ENCODE measurements at places on chromosomes 4 and X.

- no peak for DNase-seq
These were observed 21.0 kb upstream of the EFNB1 start for GRCh38 chrX:68807818-68808217.

DNA sequence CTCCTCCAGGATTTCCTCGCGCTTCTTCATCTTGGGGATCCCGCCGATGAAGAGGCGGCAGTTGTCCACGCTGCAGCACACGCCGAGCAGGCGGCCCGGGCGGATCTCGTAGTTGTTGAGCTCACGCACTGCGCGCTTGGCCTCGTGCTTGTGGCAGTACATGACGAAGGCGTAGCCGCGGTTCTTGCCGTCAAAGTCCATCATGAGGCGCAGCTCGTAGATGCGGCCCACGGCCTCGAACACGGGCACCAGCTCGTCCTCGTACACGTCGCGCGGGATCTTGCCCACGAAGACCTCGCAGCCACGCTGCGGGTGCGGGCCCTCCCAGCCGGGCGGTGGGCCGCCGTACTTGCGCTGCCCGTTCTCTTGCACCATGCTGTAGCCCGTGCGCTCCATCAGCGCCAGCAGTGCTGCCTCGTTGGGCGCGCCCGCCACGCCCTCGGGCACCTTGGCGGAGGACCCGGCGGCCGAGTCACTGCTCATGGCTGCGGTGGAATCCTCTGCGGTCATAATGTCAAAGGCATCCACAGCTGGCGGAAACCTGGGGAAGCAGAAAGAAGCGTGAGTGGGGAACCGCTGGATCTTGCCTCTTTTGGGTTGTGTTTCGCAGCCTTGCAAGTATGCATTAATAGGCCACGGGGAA is 103.4 kb downstream of the CHRNA9 start:
- DNase-seq = no peak

- no peak for DNase-seq
These were observed 94.8 kb upstream of the LANCL3 start for GRCh38 chrX:37476571-37477170.

- no peak for DNase-seq
These were observed 1077.3 kb downstream of the RAPGEF2 start for GRCh38 chr4:160180211-160180610.

- no peak for DNase-seq
These were observed 37.4 kb upstream of the GRPEL1 start for GRCh38 chr4:7105276-7105675.

DNA sequence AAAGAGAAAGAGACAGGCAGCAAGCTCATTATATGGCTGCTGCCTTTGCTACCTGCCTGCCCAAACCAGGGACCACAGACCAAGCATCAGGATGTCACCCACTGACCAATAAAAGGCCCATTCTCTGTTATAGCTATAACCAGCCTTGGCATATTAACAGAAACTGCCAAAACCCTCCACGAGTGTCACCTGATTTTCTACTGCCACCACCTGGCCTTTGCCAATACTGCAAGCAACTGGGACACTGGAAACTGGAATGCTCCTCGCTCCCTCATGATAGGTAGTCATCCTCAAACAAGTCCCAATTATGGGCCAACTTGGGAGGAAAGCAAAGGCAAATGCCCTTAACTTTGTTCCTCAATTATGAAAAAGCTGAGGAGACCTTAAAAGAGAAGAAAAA is 76.0 kb downstream of the SPIN4 start:
- DNase-seq = peak; percentile 14

DNA sequence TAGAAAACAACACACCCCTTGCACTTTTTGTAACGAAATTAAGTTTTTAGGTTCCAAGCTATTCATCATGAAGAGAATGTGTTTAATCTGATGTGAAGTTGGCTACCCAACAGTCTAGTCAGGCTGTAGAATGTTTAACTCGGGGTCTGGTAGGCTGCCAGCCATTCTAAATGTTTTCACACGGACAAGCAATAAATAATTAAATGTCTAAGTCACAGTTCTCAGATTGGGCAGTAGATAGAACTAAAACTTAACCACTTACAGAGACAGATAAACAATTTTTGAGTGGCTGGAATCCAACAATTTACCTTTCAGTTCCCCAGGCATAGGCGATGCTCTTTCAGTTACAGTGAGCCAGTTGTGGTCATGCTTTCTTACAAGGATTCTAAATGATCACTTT is 66.5 kb downstream of the CHIC2 start:
- no peak for DNase-seq

- DNase-seq = no peak
These were observed 21.7 kb upstream of the DCLK2 start for GRCh38 chr4:150056569-150056968.

DNA sequence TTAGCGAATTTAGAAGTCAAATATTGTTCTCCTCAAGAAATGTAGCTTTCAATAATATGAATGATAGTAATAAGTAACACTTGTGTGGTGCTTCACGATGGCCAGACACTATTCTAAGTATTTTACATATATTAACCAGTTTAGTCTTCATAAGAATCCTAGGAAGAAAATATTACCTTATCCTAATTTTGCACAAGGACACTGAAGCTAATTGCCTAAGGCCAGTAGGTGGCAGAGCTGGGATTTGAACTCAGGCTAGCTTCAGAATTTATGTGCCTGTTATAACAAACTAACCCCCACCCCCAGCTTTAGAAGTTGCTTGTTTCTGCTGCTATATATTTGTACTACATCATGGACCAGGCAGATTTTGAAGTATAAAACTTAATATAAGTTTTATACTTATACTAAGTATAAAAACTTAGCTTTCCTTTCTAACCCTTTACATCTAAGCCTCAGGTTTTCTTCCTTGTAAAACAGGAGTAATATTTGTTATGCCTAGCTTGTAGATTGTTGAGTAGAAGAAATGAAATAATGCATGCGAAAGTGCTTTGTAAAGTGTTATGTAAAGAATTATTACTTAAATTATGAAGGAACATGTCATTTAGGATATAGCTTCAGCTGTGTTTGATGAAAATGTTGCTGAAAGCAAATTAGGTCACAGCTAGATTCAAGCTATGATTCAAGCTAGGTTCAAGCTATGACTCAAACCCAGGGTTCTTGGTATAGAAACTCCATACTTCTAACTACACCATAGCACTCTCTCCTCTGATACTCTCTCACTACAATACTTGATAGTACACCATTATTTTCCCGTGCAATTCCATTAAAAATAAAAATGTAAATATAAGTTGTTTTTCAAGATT is 4.2 kb upstream of the CDS1 start:
- no peak for DNase-seq

GRCh38 chrX:13470685-13470977 is 98.8 kb upstream of the EGFL6 start:
- DNase-seq = no peak

DNA sequence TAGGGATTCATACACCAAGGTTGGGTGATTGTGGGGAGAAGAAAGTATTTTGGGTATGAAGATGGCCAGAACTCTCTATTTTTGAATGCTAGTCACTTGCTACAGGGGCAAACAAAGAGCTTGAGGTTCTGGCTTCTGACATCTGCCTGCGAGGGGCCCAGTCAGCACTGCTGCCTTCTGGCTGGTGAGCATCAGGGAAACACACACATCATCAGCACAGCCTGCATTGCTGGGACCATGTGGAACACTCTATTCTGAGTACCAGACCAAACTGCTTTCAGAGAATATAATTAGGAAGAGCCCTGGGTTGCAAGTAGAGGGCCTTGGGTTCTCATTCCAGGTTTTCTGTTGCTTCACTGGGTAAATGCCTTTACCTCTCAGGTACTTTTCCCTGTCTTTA is 14.1 kb downstream of the TRPC5 start:
- no peak for DNase-seq

GRCh38 chr4:4575284-4576211 is 33.7 kb upstream of the STX18 start:
- DNase-seq = peak; percentile 73

- no peak for DNase-seq
These were observed 41.8 kb downstream of the RPS6KA3 start for GRCh38 chrX:20224814-20225487.

DNA sequence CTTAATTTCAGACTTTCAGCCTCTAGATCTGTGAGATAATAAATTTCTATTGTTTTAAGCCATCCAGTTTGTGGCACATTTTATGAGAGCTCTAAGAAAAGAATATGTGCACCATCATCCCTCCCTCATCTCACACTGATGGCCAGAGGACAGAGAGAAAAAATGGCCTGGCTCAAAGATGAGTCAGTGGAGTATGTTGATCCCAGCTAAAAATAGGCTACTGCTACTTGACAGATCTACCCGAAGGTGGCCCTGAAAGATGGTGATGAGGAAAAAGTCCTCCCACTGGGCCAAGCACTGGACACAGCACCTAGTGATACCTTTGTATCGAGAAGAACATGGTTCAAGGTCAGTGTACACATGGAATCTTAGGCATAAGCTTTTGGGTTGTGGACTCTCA is 38.2 kb upstream of the DCTD start:
- DNase-seq = no peak

DNA sequence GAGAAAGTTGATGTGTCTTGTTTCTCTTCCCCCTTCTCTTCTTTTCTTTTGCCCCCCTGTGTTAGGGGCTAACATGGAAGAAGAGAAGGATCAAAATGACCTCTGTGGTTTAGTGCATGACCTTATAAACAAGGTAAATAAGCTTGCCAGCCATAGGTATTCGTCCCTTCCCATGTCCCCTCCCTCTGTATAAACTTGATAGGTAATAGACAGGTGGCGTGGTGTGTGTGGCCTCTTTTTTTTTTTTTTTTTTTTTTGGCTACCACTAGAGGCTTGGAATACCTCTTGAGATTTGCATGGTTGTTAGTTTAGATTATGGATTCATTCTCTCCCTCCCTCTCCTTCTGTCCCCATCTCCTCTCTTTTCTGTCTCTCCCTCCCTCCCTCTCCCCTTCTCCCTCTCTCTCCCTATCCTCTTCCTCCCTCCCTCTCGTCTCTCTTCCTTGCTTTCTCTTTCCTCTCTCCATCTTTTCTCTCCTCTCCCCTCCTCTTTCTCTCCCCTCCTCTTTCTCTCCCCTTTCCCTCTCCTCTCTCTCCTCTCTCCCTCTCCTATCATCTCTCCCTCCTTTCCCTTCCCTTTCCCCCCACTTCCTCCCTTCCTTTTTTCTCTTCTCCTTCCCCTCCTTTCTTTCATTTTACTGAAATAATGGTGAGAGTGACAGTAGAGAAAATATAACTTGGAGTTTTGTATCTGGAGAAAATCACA is 134.4 kb downstream of the AFF1 start:
- no peak for DNase-seq

DNA sequence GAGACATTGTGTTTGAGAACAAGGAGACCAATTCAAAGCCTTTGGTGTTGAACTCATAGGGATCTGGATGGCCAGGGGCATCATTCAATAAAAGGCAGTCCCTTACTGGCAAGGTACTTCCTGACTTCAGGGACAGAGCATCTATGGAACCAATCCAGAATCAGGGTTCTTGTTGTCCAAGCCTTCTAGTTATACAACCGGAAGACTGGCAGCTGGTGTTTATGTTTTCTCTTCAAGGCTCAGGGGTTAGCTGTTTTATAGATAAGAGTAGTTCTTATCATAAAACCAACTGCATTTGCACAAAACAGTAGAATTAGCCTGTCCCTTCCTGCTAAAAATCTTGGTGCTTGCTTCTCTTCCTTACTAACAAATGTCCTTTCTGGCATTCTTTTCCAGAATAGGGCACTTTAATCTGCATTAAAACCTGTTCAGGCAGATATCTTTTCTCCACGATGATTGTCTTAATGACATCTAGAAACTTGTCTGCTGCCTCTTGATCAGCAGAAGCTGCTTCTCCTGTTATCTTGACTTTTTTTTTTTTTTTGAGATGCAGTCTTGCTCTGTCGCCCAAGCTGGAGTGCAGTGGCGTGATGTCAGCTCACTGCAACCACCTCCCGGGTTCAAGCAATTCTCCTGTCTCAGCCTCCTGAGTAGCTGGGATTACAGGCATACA is 38.4 kb upstream of the ARHGEF6 start:
- DNase-seq = no peak

- DNase-seq = no peak
These were observed 13.9 kb upstream of the PLAC8 start for GRCh38 chr4:83128240-83128929.

DNA sequence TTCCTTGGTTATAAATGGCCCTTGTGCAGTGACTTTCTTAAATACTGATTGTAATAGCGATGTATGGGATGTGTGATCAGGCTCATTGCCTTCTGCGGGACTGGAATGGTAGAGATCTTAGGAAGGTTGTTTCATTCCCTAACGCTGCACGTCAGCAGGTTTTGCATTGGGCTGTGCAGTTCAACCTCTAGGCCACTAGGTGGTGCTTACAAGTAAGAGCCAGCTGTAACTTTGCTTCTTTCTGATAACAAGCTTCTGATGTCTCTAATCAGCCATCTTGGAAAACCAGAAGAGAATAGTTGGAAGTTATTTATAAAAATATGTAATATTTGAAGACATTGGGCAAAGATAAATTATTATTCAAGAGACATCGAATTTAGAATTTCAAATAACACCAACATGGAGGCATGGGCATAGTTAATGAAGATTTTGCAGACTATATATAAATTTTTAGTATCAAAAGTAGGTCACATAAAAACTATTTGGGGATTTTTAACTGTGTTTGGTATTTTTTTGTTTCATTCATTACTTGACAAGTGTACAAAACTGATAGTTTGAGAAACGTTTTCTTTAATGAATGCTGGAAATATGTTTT is 339.7 kb upstream of the PCDH7 start:
- DNase-seq = peak; percentile 48

GRCh38 chrX:107709266-107709806 is 66.3 kb downstream of the TSC22D3 start:
- DNase-seq = no peak

- no peak for DNase-seq
These were observed 17.9 kb downstream of the SPIN2B start for GRCh38 chrX:57103489-57103888.

DNA sequence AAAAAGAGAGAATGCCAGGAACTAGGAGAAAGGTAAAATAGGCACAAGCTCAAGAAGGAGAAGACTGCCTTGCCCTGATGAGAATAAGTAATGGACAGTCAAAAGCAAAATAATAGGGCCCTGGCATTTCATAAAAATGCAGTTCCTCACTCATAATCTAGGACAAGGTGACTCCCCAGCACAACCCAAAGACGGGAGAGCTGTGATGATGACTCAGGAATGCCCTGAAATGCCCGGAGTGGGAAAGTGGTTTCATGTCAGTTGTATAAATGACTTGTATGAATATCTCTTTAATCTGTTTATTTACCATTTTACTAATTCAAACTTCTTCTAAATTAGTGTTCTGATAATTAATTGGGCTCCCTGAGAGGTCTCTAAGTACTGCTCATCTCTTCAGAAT is 28.8 kb upstream of the SETD7 start:
- DNase-seq = no peak

All from neural crest cell (in vitro differentiated cells).